ENCODE measurements at places on chromosomes 5 and 9.

GRCh38 chr9:130289711-130290241, 24.2 kb downstream of the HMCN2 start:
- DNase-seq: no peak

DNA sequence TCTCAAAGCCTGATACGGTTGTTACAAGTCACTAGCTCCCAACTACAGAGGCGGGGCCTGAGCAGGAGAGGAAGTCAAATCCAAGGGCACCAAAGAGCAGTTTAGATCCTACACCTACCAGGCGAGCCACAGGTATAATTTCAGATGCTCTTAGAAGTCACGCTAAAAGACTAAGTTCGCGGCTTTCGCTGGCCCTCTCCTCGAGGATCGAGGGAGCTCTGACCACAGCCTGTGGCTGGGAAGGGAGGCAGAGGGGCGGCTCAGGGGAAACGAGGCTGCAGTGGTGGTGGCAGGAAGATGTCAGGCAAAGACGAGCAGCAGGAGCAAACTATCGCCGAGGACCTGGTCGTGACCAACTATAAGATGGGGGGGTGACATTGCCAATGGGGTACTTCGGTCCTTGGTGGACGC, 48.6 kb downstream of the SEMA4D start:
- DNase-seq: no peak

- DNase-seq: no peak
Measured at GRCh38 chr5:104708027-104708426, 1145.4 kb upstream of the NUDT12 start.

DNA sequence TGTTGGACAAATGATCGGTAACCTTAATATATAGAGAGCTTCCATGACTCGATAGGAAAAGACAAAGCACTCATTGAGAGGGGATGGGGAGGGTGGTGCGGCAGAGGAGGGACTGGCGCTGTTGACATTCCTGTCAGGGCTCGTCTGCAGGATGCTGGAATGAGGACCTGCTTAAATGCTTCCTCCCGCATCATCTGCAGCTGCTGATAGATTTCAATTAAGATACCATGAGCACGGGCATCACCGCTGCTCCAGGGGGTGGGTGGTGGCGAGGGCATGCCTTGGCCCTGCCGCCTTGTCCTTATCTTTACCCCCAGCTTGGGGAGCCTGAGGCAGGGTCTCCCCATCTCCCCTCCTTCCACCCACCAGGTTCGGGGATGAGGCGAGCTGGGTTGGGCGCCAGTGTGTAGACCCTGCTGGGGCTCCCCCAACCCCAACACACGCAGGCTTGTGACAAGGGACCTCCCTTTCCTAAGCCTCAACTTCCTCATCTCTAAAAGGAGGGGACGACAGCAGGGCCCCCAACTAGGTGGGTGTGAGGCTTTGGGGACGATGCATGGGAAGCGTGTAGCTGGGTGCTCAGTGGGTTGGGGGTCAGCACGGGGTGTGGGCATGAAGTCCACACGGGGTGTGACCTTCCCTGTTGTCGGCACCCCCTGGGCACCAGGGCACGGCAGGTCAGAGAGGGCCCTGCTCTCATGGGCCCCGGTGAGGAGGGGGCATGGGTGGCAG, 11.7 kb upstream of the QRFP start:
- DNase-seq: no peak
